SK-N-SH treated with all-trans-retinoic acid at 6 μM for 48 hours (cell line): ENCODE measurements at places on chromosomes 11 and 22.

- no peak for ATAC-seq
Measured at GRCh38 chr11:1862588-1863351, 9.9 kb downstream of the LSP1 start.

DNA sequence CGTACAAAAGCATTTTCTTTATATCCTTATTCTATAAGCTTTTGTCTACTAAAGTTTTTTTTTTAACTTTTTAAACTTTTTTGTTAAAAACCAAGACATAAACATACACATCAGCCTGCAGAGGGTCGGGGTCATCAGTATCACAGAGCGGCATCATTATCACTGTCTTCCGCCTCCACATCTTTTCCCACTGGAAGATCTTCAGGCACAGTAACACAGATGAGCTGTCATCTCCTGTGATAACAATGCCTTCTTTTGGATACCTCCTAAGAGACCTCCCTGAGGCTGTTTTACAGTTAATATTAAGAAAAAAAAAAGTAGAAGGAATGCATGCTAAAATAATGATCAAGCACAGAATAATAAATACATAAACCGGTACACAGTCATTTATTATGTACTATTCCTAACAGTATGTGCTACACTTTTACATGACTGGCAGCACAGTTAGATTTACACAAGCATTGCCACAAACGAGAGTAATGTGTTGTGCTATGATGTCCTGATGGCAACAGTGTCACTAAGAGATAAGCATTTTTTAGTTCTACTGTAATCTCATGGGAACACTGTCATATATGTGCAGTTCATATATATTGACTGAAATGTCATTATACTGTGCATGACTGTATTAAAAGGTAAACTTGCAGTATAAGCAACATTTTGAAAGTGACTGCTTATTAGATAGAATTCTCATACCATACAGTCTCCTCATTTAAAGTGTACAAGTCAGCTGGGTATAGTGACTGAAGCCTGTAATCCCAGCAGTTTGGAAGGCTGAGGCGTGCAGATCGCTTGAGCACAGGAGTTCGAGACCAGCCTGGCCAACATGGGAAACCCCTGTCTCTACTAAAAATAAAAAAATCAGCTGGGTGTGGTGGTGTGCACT is 58.6 kb downstream of the KDM2A start:
- ATAC-seq, result no peak

GRCh38 chr11:122478986-122479385 is 176.5 kb upstream of the UBASH3B start:
- ATAC-seq, result no peak

DNA sequence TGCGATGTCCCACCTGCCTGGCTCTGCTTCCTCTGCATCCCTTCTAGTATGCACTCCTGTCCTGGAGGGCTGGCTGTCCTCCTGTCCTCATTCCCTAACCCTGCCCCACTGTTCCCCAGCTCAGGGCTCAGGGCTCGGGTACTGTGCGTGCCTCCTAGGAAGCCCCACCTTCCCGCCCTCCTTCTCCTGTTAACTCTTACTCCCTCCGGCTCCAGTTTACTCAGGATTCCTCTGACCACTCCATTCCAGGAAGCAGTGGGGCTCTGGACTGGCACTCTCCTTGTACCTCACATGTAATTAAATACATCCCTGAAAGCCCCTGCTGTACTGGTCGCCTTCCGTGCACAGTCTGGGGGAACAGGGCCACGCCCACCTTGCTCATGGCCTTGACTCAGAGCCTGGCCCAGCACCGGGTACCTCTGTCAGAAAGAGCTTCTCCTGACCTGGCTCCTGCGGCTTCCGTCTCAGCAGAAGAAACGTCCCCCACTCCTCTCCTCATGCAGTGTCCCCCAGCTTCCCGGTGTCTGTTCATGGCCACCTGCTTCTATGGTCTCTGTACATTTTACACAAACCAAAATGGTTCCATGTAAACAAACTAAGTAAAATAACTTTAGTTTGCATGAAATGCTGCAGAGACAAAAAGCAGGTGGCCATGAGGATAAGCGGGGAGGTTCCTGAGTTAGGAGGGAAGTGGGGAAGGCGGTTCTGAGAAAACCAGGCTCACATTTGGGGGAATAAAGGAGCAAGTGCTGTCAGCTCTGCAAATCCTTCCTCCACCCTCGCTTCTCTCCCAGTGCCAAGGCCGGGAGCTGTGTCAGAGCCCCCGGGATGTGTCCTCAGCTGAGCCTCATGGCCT is 445.9 kb downstream of the BRD1 start:
- no peak for ATAC-seq

DNA sequence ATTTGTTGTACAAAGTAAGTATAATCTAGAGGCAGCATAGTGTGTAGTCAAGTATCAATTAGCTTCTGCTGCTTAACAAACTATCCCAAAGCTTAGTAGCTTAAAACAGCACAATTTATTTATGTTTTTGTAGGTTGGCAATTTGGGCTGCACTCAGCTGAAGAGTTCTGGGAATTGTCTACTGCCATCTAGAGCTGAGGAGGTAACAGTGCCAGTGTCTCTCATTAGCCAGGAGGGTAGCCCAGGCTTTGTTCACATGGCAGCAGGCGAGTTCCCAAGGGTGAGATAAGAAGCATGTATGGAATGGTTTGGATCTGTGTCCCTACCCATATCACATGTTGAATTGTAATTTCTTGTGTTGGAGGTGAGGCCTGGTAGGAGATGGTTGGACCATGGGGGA is 45.8 kb upstream of the SLN start:
- no peak for ATAC-seq

DNA sequence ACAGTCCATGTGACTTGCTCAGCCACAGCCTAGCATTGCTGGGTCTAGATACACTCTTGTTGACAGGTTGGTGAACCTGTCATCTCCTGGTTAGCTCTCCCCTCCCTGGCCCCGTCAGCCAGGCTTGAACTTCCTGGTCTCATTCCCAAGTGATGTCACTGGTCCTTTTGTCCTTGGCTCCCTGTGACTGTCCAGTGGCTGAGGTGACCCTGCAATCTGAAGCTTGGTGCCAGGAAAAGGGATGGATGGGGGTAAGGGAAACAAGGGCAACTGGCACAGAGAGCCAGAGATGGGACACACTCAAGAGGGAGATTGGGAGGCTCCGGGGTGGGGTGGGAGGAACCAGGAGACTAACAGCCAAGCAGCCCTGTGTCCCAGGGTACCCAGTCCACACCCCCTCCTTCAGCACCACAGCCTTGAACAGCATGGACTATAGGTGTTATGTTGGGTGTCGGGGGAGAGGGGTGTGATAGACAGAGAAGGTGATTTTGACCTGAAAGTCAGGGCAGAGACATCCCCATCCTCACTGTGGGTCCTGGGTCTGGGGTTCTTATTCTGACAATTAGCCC is 63.8 kb upstream of the THY1 start:
- ATAC-seq, result no peak
